Endothelial cell (in vitro differentiated cells): ENCODE measurements at places on chromosomes 5 and 9.

GRCh38 chr9:130768265-130768664 lies 66.8 kb upstream of the ABL1 start:
- DNase-seq, result peak; percentile 19

DNA sequence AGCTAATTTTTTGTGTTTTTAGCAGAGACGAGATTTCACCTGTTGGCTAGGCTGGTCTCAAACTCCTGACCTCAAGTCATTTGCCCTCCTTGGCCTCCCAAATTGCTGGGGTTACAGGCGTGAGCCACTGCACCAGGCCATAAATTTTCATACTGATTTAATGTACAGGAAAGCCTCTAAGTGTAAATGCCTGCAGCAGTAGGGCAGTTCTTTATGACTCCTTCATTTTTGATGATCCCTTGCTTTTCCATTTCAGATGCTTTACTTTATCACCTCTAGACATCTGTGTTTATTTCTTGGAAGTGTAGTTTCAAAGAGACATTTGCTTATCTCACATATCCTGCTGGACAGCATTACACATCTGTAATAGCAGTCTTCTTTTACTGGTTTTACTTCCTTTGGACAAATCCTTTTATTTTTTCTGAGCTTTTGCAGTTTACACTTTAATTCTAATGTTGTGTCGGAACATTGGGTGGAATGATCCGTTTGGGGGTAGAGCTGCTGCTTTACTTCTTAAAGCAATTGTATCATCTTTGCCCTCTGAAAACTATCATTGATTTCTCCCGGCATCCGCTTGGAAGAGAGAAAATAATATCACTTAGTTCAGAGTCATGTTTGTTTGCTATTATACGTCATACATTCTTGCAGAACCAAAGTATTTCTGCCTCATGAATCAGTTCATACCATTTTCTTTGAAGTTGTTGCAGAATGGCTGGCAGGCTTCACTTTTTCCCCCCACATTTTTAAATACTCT lies 36.0 kb downstream of the SCGB3A1 start:
- DNase-seq, result no peak

GRCh38 chr5:133232911-133233310 lies 181.1 kb downstream of the HSPA4 start:
- no peak for DNase-seq

DNA sequence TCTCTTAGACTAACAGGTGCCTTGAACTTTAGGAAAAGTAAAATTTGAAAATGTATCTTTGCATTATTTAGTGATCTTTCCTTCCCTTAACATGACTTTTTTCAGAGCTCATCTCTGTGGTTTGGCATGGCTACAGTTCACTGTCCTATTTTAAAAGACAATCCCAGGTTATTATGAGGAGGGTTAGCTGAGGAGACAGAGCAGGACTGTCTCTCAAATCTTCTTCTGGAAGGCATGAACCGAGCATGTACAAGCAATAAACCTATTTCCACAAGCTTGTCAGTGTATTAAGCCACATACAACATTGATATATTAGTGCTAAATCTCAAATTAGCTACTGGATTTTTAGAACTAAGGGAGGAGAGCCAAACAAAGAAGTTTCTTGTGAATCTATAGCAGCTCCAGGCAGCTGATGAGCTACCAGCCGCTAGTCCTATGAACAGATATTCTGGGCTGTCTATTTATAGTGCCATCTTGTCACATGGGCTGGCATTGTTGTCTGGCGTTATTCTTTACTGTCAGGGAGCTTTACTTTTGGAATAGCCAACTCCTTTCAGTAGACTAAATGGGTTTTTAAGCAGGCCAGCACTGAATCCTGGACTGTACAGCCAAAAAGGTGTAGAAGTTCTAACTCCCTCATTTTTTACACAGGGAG lies 171.2 kb upstream of the ACTBL2 start:
- DNase-seq, result no peak

DNA sequence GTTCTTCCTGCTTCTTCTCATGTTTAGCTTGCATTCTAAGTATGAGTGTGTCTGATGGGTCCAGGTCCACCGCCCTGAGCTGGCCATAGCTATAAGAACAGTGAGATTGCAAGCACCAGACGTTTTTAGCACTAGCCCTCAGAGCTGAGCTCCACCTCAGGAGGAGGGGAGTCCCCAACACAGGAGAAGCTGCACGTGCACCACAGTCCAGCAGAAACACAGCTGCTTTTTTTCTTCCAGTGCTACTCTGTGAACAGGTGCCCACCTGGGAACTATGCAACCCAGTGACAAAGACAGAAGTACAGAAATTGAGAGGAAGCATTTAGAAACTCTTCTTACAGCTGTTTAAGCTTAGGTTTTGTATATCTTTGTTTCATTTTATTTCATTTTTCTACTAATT lies 299.4 kb downstream of the MARCHF11 start:
- DNase-seq, result no peak
